ENCODE measurements at places on chromosomes 13 and 19. TPM values are rescaled to one million over a fixed set of nuclear protein-coding genes. Genes with fewer than 3 reads are reported as not detected.

Gene STRN4
- 86.1 TPM for total RNA-seq

Gene PRKCG
- not detected for total RNA-seq

Gene MTUS2
- not detected for total RNA-seq

Gene RGL3
- total RNA-seq = not detected

Gene PIBF1
- 10.4 TPM for total RNA-seq

Data from hair follicular keratinocyte (primary cell).